ENCODE measurements at places on chromosomes 3 and 15. TPM values are rescaled to one million over a fixed set of nuclear protein-coding genes. Genes with fewer than 3 reads are reported as not detected.

- H3K4me3 ChIP-seq: no peak overlapping the region
- no peaks in the 10 kb centered on the region for H3K27me3 ChIP-seq
- no peaks in the 10 kb centered on the region for H3K4me1 ChIP-seq
- no peak for DNase-seq
- H3K27ac ChIP-seq: no peak overlapping the region
These were observed 11.9 kb upstream of the ALDH1A2 start for GRCh38 chr15:58077427-58077826.

- peaks cover 17% of the 10 kb centered on the region for H3K4me1 ChIP-seq
- DNase-seq: no peak
- no peak overlapping the region for H3K27ac ChIP-seq
These were observed 34.1 kb downstream of the PTPN9 start for GRCh38 chr15:75545064-75545463.

DNA sequence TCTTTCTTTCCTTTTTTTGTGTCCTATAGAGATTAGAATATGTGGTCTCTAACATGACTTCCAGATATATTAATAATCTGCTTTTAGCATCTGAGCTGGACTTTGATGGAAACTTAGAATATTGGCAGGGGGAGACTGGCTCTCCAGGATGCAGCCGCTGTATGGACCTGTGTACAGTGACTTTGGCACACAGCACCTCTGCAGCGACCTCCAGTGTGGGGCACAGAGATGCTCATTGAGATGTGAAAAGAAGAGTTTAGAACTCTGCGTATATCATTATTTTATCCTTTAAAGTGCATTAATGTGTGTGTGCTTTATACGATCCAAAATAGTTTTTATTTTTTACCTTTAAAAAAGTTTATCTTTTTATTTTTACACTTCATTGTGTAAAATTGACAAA lies 18.3 kb downstream of the CFAP161 start:
- no peaks in the 10 kb centered on the region for H3K4me1 ChIP-seq
- DNase-seq: no peak
- no peaks in the 10 kb centered on the region for H3K27me3 ChIP-seq
- H3K36me3 ChIP-seq: no peaks in the 10 kb centered on the region

- DNase-seq: no peak
- H3K4me3 ChIP-seq: no peak overlapping the region
- no peaks in the 10 kb centered on the region for H3K4me1 ChIP-seq
These were observed 122.3 kb upstream of the PTPRG start for GRCh38 chr3:61439122-61439458.

DNA sequence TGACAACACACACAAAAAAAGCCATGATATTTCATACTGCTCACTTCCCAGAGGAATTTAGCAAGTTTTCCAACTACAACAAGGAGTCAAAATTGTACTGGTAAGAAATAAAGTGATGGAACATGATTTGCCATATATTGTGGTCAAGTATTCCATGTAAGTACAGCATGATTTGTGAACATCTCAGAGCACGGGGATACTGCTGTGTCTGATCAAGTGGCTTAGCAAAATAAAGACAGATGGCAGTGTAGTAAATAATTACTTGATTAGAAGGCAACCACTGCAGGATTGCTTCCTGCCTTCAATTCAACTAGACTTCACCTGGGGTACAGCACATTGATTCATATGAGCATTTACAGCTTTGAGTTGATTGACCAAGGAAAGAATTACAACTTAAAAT lies 51.6 kb upstream of the DUT start:
- no peak overlapping the region for H3K27ac ChIP-seq
- no peaks in the 10 kb centered on the region for H3K36me3 ChIP-seq
- no peaks in the 10 kb centered on the region for H3K27me3 ChIP-seq
- DNase-seq: no peak
- H3K4me3 ChIP-seq: no peak overlapping the region

GRCh38 chr15:60568301-60568742 lies 89.4 kb upstream of the ICE2 start:
- no peaks in the 10 kb centered on the region for H3K4me1 ChIP-seq
- H3K27me3 ChIP-seq: no peaks in the 10 kb centered on the region
- no peak overlapping the region for H3K4me3 ChIP-seq
- DNase-seq: no peak

GRCh38 chr3:155382396-155383042 lies 89.0 kb upstream of the STRIT1 start:
- no peak overlapping the region for H3K27ac ChIP-seq
- no peaks in the 10 kb centered on the region for H3K4me1 ChIP-seq
- no peaks in the 10 kb centered on the region for H3K36me3 ChIP-seq
- no peak overlapping the region for H3K4me3 ChIP-seq
- H3K27me3 ChIP-seq: no peaks in the 10 kb centered on the region

DNA sequence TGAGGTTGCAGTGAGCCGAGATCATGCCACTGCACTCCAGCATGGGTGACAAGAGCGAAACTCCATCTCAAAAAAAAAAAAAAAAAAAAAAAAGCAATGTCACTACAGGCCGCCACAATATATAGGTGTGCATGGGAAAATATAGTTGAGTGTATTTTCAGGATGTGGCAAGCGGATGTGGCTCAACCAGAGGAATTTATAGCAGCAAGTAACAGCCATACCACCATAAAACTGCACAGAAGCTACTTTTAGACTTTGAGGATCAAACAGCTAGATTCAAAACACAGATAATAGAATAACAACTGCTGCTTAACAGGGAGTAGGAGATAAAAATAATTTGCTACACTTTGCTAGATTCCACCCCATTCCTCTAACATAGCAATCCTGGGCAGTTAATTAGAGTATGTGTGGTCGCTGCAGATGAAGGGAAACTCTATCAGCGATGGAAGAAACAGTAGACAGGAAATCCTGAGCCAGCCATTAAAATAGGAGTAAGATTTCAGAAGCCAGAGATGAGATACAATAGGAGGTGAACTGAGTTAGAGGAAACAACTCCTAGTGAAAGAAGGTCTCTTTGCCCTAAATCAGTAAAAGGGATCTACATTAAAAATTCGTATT lies 318.7 kb upstream of the STT3B start:
- H3K27ac ChIP-seq: no peak overlapping the region
- no peak for DNase-seq
- no peaks in the 10 kb centered on the region for H3K36me3 ChIP-seq
- H3K27me3 ChIP-seq: no peaks in the 10 kb centered on the region
- H3K4me3 ChIP-seq: no peak overlapping the region

GRCh38 chr3:13822042-13822441 lies 57.8 kb downstream of the WNT7A start:
- no peak overlapping the region for H3K4me3 ChIP-seq
- H3K27ac ChIP-seq: no peak overlapping the region
- no peak for DNase-seq
- no peaks in the 10 kb centered on the region for H3K36me3 ChIP-seq
- no peaks in the 10 kb centered on the region for H3K27me3 ChIP-seq

DNA sequence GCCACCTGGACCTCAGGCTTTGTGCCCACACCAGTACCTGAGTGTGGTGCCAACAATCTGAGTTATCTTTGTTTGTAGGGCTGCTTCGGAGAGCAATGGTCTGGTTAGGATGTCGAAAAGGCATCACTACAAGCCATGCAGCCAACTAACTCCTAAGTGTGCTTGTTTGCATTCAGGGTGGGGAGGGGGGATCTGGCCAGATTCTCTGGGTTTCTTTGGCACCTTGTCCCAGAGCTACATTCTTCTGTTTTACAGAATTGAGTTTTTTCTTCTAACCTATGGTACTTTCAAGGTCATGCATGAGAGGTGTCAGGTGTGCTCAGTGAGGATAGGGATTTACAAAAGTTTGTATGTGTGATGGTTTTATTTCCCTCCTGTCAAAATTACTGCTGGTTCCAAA lies 391.4 kb upstream of the RARB start:
- no peaks in the 10 kb centered on the region for H3K27me3 ChIP-seq
- peak overlapping the region; percentile 13 for H3K4me3 ChIP-seq
- peaks cover 43% of the 10 kb centered on the region for H3K4me1 ChIP-seq
- H3K27ac ChIP-seq: peak overlapping the region; percentile 36
- no peaks in the 10 kb centered on the region for H3K36me3 ChIP-seq

DNA sequence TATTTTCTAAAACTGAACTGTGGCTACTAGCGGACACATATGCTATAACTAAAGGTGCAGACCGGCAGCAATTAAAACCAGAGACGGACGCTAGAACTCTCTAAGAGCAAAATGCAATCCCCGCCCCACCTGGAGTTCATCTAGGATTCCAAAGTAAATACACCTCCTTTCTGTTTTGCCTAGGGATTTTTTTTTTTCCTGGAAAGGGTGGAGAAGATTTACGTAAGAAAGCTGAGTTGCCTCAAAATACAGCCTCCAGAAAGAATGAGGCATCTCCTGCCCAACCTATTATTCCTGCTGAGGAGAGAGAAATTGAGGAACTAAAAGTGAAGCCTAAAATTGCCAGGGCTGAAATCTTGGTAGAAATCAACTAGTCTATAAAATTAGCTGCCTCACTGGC lies 150.2 kb downstream of the TP63 start:
- H3K4me3 ChIP-seq: no peak overlapping the region
- no peaks in the 10 kb centered on the region for H3K36me3 ChIP-seq
- DNase-seq: no peak

- DNase-seq: no peak
- no peak overlapping the region for H3K27ac ChIP-seq
- no peaks in the 10 kb centered on the region for H3K36me3 ChIP-seq
- no peaks in the 10 kb centered on the region for H3K27me3 ChIP-seq
- H3K4me3 ChIP-seq: no peak overlapping the region
- no peaks in the 10 kb centered on the region for H3K4me1 ChIP-seq
These were observed 532.5 kb upstream of the KCNMB2 start for GRCh38 chr3:178003756-178004155.

GRCh38 chr3:30605005-30605404 lies 1.4 kb upstream of the TGFBR2 start:
- H3K27me3 ChIP-seq: no peaks in the 10 kb centered on the region
- H3K27ac ChIP-seq: no peak overlapping the region
- no peak for DNase-seq
- peak overlapping the region; percentile 14 for H3K4me3 ChIP-seq
- H3K4me1 ChIP-seq: peaks cover 17% of the 10 kb centered on the region
- no peaks in the 10 kb centered on the region for H3K36me3 ChIP-seq

Gene ASB14
- not detected for total RNA-seq

Gene SQOR
- total RNA-seq: 65.1 TPM

Measured in thoracic aorta (tissue), 2 donors.